ENCODE measurements at places on chromosomes 2 and 18.
A peak's percentile ranks its signal among the peaks of the same experiment; 100 is the strongest.

GRCh38 chr2:66434679-66435548 lies at the start of gene MEIS1:
TSS of gene MEIS1 (plus strand) at chr2:66435125. CDS start at chr2:66435857, 732 bp downstream.
- DNase-seq: peak; percentile 95

GRCh38 chr2:68726608-68727367 lies 7.8 kb upstream of the ARHGAP25 start:
- DNase-seq: peak; percentile 66

DNA sequence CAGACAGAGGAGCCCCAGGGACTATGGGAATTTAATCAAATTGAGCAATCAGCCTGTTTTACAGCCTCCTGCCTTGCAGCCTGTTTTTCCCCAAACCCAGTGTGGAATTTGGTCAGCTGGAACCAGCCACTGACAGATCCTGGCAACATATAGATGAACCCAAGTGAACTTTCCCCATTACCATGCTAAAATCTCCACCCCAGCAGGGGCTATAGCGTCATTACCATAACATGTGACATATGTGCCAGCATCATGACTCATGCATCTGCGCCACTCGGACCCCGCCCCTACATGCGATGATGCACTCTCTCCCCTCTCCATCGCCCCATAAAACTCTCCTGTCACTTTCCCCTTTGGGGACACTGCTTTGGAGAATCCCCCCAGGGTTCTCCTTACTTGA lies 17.3 kb upstream of the FEZ2 start:
- DNase-seq: no peak

DNA sequence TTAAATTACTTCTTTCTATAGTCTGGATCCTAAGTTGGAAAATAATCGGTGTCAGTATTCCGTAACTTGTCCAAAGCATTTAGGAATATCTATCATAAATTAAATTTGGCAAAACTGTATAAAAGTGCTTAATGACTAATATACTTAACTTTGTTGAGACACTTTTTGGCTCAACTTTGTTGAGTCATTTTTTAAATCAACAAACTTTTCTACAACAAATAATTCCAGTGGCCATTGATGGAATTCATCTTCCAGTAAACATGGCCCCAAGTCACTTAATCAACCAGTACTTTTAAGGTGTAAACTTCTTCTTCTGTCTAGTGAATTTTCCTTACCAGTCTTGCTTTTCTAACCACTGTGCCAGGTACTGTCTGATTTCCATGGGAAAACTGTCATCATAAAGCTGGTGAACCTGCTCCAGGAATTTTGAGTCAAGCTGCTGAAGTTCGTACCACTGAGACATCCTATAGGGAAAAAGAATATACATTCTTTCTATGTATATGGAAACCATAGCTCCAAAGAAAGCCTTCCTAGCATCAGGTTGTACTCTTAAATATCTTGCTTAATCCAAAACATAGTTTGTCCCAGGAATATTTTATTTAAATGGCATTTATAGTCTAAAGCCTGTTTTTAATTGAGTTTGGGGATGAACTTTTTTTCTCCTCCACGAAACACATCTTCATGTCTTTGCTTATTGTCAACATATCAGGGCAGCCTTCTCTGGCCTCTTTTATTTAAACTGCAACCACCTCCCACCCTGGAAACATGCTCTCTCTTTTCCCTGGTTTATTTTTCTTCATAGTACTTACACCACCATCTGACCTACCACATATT lies 4.2 kb downstream of the STAT1 start:
- DNase-seq: no peak

GRCh38 chr2:171747371-171747770 lies 60.1 kb downstream of the DYNC1I2 start:
- DNase-seq: no peak

DNA sequence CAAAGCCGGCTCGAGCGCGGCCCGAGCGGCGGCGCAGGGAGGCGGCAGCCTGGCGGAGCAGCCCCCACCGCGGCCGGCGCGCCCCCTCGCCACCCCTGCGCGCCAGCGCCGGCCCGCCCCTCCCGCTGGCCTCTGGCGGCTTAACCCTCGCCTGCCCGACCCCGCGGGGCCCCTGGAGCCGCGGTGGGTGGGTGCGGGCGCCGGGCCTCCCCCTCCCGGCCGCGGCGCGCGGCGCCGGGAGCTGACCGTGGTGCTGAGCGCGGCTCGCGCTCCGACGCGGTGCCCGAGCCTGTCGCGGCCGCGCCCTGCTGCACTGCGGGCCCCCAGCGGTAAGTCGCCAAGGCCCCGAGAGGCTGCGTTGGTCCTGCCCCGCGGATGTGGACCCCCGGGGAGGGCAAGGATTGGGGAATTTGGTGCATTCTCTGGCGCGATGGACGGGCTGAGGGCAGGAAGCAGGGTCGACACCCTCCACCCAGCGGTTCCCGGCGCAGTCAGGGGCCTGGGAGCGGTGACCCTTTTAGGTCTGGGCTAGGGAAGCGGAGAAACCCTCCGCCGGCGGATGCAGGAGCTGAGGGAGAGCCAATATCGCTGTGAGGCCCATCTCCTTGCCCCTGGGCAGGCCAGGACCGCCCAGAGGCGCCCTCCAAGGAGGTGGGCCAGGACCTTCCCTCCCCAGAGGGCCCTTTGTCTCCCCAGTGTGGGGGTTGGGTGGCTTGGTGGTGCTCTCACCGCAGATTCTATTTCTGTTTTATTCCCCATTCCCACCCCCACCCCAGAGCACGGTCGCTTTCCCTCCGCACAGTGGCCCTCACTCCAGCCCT lies 923 bp downstream of the AMER3 start:
- DNase-seq: peak; percentile 81

DNA sequence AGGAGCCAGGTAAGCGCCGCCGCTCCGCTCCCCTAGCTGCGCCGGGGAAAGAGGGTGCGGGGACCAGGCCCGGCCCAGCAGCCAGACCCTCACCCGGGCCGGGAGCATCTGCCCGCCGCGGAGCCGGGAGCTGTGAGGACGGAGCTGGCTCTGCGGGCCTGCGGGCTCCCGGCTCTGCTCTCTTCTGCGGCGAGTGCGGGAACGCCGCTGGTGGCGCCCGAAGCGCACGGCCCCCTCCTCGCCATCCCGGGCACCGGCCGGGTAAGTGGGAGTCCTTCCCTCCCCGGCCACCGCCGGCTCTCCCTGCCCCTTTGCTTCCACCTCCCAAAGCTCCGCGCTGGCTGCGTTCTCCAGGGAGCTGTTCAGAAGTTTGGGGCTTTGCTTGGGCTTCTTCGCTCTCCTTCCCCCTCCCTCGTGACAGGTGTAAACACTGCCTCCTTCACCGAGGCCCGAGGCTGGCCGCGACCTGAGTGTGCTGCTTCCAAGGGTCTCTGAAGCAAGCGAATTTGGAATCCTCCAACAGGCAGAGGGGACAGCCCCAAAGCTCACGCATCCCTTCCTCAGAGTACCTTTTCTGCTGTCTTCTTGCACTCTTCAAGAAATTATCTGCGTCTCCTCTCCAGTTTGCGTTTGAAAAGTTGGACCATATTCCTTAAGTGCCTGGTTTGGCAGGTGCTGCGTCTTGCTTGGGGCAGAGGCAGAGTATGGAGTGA lies 632 bp downstream of the AFTPH start:
- DNase-seq: no peak

DNA sequence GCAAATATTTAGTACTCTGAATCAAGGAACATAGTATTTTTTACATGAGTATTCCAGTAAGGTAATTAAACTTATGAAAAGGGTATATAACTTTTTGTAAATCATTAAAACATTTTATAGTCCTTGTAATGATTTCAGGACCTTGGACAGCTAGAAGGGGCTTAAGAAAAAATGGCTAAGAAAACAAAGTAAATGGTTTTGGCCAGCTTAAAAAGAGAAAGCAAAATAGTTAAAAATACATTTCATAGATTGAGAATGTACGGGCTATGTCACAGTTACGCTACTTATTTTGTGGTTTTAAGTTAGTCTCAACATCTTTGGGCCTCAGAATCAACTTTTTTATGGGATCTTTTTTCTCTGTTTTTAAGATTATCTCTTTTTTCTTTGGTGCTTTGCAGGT lies 26.7 kb downstream of the POLI start:
- DNase-seq: peak; percentile 28

- peak; percentile 39 for DNase-seq
These were observed 47.2 kb downstream of the CYB5A start for GRCh38 chr18:74244554-74244953.

GRCh38 chr2:1654696-1655374 lies 89.5 kb downstream of the PXDN start:
- DNase-seq: no peak

DNA sequence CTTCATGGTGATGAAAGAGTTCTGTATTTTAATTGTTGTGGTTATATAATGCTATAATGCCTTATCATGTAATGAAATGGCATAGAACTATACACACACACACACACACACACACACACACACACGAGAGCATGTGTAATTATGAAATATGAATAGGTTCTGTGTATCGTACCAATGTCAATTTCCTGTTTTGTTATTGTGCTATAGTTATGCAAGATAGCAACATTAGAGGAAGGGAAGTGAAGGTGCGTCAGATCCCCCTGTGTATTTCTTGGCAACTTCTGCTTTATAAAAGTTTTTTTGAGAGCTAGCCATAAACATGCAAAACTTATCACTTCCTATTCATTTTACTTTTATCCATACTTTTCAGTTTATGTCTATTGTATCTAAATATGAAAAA lies 60.7 kb upstream of the ARHGAP15 start:
- DNase-seq: no peak

DNA sequence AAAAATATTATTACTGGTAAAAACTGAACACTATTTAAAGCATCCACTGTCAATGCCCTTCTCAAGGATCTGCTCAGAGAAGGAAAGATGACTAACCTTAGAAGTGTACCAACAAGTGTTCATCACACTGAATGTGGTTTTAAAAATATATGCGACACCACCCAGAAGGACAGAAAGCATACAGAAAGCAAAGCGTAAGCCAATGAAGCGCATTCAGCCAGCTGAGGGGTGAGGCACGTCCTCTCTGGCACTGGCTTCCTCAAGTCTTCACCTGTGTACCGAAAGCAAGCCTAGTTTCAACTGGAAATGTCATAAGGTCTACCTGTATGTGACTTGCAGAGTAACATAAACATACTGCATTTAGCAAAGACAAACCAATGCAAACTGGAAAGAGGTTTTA lies 88.8 kb downstream of the PSMG2 start:
- DNase-seq: no peak

GRCh38 chr2:120132190-120132589 lies 91.0 kb downstream of the TMEM185B start:
- peak; percentile 60 for DNase-seq

DNA sequence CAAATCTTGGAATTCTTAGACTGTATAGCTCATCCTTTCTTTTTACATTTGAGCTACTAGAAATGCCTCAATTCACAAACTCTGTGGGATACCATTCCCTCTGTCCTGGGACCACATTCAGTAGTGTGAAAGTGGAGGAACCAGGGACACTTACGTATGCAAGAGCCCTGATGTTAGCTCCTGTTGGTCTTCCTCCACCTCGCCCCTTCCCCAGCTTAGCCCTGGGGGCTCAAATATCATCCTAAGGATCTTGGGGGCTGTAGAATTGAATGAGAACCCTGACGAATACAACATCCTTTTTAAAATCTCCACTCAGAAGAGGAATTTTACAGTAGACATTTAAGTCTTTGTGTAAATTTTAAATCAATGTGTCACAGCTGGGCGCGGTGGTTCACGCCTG lies 65.2 kb upstream of the RAPH1 start:
- DNase-seq: no peak

DNA sequence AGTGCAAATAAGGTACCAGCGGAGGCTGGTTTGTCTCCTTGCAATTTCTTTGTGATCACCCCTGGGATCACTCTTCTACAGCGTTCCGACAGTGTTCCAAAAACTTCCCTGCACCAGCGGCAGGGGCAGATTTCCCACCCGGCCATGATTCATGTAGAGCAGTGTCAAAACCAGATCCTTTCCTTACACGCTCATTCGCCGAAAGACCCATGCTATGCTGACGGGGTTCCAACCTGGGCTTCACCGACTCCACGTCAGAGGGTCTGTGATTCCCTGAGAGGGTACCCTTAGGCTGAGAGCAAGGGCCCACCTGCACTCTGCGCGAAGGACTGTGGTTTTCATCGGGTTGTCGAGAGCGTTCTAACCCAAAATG lies 423 bp upstream of the TTC27 start:
- peak; percentile 75 for DNase-seq

DNA sequence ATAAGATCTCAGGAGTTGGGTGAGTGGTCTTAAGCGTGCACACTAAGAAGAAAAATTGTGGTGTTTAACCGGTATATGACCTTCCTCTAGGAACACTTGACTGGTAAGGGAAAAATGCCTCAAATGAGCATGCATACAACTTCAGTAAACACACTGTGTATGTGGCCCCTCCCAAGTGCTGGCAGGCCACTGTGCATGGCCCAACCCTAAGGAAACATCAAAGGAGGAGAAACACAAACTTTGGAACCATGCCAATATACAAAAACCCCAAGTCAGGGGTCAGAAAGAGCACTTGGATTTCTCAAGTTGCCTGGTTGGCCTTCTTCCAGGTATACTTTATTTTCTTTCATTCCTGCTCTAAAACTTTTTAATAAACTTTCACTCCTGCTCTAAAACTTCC lies 308.9 kb upstream of the LRRTM4 start:
- DNase-seq: no peak

- peak; percentile 21 for DNase-seq
These were observed 239.5 kb upstream of the REV1 start for GRCh38 chr2:99729104-99730025.

- no peak for DNase-seq
These were observed 77.0 kb downstream of the RAD51AP2 start for GRCh38 chr2:17441055-17441771.

- DNase-seq: no peak
These were observed 58.5 kb upstream of the SPHKAP start for GRCh38 chr2:228239907-228240561.

- DNase-seq: no peak
These were observed 15.4 kb downstream of the CPLX4 start for GRCh38 chr18:59303006-59303405.

DNA sequence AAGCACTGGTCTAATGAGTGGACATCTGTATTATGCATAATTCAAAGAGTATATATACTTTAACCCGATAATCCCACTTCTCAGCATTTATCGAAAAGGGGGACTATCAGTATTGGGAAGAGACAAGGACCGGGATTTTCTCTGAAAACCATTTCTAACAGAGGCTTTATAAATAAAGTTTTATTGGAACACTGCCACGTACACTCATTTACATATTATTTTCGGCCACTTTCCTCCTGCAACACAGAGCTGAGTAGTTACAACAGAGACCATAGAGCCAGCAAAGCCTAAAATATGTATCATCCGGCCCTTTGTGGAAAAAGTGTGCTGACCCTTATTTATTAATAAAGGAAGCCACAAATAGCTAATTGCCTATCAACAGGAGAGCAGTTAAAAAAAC lies 3.2 kb downstream of the HJURP start:
- DNase-seq: no peak
